Astrocyte of the hippocampus (primary cell): ENCODE measurements at places on chromosomes 1 and 21.

DNA sequence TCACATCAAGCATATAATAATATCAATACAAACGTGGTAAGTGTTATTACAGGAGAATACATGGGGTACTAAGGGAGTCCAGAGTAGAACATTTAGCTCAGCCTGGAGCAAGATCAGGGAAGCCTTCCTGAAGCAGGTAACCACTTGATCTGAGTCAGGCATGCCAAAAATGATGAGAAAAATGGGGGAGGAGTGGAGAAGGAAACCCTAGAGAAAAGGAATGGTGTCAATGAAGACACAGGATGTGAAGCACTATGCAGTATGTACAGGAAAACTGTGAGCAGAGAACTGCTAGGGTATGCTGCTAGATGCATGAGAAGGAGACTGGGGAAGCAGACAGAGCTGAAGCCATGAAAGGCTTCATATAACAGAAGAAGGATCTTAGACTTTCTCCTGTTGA is 84.7 kb downstream of the NOTCH2 start:
- DNase-seq: no peak

- DNase-seq: no peak
Observed at GRCh38 chr1:179840107-179840506, 37.5 kb downstream of the TOR1AIP2 start.

- DNase-seq: peak; percentile 12
Observed at GRCh38 chr1:79726321-79726720, 719.8 kb upstream of the ADGRL4 start.

GRCh38 chr1:154330669-154331068 is 5.3 kb downstream of the ATP8B2 start:
- DNase-seq: no peak

DNA sequence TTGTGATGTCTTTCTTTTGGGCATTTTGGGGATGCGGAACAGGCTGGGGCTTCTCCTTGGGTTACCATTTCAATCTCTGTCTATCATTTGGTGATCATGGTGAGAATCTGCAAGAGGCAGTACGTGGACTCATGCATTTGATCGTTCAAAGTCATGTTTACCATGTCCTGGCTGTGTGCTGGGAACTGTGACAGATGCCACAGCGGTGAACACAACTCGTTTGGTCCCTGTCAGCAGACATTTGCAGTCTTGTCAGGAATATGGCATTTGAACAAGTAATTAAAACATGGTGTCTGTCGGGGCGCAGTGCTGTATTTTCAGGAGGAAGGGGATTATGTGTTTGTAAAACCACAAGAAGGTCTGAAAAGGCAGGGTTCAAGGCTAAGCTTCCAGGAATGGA is 103.3 kb upstream of the IGSF21 start:
- no peak for DNase-seq

DNA sequence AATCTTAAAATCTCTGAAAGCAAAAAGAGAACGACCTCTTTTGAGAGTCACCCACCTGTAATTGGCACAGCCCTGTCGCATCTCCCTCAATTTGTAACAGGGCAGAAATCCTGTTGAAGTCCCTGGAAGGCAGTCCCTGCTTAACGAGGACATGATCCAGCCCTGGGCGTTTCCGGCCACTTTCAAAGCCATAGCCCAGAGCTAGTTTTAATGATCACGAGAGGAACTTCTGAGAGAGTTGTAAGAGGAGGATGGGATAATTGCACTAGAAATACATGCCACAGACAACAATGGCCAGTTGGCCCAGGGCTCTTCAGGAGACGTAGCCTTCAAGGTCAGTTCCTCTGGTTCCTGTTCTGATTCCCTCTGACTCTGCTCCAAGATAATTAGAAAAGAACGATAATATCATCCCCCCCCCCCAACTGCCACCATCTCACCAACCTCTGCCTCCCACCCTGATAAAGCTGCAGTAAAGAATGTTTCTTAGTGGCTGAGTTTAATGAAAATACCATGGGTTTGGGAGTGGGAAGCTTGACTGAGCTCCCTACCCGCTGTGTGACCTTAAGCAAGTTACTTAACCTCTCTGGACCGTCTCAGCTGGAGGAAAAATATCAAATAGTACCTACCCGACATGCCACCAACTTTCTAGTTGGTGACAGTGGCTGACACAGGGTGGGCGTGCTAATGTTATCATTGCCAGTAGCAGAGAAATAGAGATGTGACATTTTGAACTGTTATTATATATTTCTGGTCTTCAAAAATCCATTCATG is 140.0 kb downstream of the OMA1 start:
- DNase-seq: no peak

- DNase-seq: no peak
Observed at GRCh38 chr1:20729155-20729931, 3.2 kb downstream of the SH2D5 start.

- peak; percentile 60 for DNase-seq
Observed at GRCh38 chr1:78045926-78046778, at the start of gene GIPC2. GIPC2 (plus strand) TSS chr1:78045966; CDS start chr1:78046095, 129 bp downstream.

DNA sequence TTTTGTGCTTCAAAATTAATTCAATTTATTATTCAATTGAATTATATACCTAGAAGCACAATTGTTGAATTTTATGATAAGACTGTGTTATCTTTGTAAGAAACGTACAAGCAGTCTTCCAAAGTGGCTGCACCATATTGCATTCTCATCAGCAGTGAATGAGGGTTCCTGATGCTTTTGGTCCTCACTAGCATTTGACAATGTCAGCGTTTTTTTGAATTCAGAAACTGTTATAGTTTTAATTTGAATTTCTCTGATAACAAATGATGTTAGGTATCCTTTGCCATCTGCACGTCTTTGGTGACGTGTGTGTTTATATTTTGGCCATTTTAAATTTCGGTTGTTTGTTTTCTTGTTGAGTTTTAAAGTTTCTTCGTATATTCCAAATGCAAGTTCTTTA is 553.0 kb upstream of the ZP4 start:
- DNase-seq: no peak

GRCh38 chr1:10117865-10118264 is 85.1 kb downstream of the UBE4B start:
- DNase-seq: peak; percentile 13

- no peak for DNase-seq
Observed at GRCh38 chr1:83706354-83706938, 292.5 kb downstream of the TTLL7 start.

GRCh38 chr1:198597690-198598430 is 41.0 kb upstream of the PTPRC start:
- DNase-seq: no peak

DNA sequence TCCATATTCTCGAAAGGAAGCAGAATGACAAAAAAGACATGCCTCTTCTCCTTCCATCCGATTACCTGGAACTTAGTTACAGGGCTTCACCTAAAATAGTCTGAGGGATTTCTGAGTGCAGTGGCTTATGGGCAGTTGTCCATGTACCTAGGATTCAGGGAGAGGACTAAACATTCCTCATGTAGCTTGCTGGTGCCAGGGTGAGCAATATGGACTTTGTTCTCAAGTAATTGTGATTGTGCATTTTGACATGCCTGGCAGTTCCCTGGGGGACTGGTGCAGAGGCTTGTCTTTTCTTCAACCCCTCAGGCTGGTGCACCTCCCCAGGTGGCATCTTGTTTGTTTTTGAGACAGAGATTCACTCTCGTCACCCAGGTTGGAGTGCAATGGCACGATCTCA is 6.1 kb upstream of the PSEN2 start:
- no peak for DNase-seq

- DNase-seq: no peak
Observed at GRCh38 chr1:169866577-169866976, 27.1 kb downstream of the SCYL3 start.

DNA sequence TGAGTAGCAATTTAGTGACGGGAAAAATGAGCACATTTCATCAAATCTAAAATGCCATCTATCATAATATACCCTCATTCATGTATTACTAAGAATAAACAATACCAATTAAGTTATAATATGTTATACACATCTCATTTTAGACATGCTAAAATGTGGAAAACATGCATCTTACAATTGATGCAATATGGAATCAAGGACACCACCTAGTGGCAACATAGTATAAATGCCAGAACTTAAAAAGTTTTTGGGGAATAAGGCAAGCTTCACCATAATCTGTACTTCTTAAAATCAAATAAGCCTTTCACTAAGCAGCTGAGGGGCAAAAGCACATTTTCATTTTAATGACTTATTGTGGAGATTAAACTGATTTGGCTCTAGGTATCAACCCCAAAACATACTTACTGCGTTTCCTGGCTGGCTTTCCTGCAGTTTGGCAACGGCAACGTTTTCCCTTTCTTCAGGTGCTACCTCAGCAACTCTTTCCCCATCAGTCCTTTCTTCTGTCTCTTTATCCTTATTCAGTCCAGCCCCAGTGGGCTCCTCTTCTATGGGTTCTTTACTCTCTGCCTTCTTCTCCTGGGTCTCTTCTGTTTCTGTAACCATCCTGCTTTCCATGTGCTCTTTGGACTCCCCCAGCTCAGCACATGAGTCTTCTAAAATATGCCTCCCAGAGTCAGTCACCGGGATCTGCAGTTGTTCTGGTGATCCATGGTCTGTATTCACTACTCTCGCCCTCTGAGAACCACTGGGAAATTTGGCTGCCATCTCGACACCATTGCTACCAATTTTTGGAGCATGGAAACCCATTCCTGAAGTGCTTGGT is 11.4 kb downstream of the SDE2 start:
- DNase-seq: peak; percentile 48

DNA sequence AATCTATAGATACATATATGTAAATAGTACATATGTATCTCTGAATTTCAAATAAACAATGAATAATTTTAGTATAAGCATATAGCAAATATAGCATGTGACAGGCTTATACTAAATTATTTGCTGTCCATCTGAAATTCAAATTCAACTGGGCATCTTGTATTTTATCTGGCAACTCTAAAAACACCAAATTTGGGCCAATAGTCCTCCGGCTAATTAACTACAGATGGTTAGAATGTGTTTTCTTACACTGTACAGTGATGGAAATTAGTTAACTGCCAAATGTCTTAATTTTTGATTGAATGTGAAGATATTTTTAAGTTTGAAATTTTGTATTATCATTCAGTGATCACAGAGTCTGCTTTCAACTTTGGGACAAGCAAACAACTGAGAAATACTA is 30.7 kb downstream of the KCNJ15 start:
- no peak for DNase-seq

GRCh38 chr1:89941110-89941766 is 53.7 kb upstream of the ZNF326 start:
- no peak for DNase-seq

DNA sequence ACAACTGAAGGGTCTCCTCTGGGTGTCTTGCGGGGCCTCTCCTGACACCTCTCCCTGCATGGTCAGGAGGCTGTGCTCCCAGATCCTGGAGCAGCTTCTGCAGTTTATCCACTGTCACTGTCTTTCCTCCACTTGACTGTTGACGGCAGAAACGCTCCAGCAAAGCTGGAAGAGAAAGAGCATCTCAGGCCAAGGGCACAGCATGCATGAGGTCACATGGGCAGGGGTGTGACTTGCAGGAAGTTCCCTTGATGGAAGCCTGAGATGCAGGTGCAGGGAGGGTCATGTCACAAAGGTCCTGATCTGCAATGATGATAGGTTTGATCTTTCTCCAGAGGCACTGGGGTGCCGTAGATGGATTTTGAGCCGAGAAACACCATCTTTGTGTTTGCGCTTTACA is 23.3 kb downstream of the SLC44A3 start:
- no peak for DNase-seq

DNA sequence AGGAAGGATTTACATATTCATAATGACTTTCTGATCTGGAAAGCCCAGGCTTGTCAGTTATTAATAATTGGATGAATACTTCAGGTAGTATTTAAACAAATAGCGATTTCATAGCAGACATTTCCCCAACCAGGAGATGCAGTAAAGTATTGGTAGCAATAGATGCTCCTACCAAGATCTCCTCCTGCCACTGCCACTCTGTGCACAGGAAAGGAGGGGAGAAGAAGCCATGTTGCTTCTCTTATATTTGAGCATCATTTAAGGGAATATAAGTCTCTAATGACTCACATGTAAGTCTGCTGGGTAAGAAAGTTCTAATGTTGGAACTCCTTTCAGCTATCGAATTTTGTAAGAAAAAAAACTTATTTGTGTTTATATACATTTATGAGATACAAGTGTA is 420 bp upstream of the IFI16 start:
- no peak for DNase-seq

GRCh38 chr1:200642481-200642880 is 21.9 kb upstream of the KIF14 start:
- no peak for DNase-seq

GRCh38 chr21:36749935-36750575 is 51.1 kb downstream of the SIM2 start:
- peak; percentile 88 for DNase-seq

GRCh38 chr1:55445416-55445815 is 230.3 kb upstream of the USP24 start:
- DNase-seq: no peak

- no peak for DNase-seq
Observed at GRCh38 chr1:163305441-163305840, 16.3 kb upstream of the NUF2 start.

DNA sequence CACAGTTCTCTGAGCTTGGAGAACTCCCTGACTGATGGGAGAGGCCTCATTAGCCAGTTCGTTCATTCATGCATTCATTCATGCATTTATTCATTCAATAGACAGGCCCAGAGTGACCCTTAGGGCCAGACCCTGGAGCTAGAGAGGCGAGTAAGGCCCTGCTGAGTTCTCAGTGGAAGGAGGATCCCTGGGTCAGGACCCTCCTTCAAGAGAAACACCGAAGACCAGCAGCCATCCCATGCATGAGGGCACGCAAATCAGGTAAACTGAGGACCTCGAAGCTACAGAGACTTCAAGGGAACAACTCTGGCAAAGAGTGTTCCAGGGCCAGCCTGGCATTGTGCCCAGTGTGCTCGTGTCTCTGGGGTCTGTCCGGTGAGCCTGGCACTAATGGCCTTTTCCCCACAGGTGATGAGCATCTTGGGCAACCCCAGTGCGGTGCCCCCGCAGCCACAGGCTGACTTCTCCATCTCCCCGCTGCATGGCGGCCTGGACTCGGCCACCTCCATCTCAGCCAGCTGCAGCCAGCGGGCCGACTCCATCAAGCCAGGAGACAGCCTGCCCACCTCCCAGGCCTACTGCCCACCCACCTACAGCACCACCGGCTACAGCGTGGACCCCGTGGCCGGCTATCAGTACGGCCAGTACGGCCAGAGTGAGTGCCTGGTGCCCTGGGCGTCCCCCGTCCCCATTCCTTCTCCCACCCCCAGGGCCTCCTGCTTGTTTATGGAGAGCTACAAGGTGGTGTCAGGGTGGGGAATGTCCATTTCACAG is 104.8 kb downstream of the PAX7 start:
- no peak for DNase-seq

- DNase-seq: no peak
Observed at GRCh38 chr1:96365076-96365475, 356.5 kb upstream of the PTBP2 start.

- no peak for DNase-seq
Observed at GRCh38 chr1:23035823-23036452, 16.7 kb downstream of the KDM1A start.

GRCh38 chr1:89703469-89703868 is 70.5 kb downstream of the LRRC8C start:
- no peak for DNase-seq
